Kidney glomerular epithelial cell (primary cell): ENCODE measurements at places on chromosomes 1 and 21.

DNA sequence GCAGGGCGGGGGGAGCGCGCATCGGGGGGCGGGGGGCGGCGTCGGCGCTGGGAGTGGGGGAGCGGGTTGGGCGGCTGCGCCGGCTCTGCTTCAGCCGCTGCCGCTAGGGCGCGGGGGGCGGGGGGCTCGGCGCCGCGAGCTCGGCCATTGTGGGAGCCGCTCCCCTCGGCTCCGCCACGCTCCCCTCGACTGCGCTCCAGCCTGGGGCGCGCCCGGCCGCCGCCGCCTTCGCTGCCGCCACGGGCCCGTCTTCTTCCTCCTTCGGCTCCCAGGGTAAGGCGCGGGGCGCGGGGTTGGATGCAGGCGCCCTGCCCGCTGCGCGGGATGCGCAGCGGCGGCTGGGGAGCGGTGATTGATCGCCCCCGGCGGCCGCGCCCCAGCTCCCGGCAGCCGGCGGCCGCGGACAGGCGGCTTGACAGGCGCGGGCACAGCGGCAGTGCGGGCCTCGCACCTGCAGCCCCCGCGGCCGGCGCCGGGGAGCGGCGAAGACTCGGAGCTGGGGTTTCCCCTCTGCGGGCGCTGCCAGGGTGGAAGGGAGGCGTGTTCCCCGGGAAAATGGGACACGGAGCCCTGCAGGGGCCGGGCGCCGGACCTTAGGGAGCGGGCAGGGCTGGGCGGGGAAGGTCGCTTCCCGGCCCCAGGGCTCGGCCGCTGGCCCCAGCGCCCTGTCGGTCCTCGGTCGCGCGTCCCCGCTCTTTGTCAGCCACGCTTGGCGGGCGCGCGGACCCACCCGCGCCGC, 55.3 kb downstream of the NDUFS5 start:
- no peak for DNase-seq

GRCh38 chr21:42704861-42705260, 51.4 kb downstream of the PDE9A start:
- no peak for DNase-seq

DNA sequence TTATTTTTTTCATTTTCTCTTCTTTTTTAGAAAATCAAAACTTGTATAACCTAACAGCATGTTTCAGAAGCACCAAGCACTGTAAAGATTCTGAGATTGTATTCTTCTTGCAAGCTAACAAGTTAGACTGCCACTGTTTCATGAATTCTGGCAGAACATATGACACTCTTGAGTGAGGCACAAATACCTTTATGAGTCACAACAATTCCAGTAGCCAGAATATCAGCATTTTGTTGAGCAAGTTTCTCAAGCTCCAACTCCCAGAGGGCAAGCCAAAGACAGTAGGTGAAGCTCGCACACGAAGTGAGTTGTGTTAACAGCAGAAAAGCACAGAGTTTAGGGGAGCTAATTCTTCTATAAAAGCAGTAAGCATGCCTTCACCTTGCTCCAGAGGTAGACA, 268.8 kb upstream of the NCAM2 start:
- DNase-seq = no peak

GRCh38 chr1:16984717-16985116, 4.3 kb upstream of the MFAP2 start:
- DNase-seq = no peak

DNA sequence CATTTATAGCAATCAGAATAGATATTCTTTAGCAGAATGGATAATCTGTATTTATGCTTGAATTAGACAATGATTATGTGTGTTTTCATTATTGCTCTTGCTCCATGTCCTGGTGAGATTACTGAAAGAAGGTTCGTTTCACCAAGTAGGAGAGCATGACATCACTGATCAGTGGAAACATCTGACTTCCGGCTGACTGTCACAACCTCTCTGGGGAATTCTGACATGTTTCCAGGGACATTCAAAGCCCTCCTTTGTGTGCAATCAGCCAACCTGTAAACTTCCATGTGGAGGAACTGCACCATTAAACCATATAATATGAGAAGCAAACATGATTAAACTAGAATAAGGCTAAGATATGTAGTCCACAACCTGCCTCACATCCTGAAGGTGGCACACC, 424.8 kb upstream of the ADGRL4 start:
- DNase-seq = no peak

DNA sequence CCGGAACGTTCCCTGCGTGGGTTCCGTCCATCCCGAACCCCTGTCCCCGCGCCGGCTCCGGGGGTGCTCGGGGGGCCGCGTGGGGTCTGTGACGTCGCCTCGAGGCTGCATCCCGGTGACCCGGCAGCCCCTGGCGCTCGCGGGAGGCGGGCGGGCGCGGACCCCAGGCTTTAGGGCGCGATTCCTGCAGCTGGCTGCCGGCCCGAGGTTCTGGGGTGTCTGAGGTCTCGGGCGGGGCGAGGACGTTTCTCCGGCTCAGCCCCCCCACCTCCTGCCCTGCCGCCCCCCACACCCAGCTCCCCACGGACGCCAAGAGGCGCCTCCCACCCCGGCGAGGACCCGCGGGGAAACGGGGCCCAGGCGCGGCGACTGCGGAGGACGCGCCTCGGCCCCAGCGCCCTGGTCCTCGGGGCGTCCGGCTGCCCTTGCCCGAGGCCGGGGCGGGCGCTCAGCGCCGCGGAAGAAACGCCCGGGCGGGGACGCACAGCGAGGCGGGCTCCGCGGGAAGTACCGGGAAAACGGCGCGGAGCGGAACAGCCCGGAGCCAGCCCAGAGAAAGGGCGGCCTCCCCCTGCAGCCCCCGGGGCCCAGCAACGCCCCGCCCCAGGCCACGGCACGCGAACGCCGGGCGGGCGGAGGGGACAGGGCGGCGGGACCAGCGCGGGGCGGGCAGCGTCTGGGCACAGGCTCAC, 1.3 kb upstream of the PCBP3 start:
- DNase-seq = no peak

GRCh38 chr21:35529171-35529863, 480.2 kb upstream of the RUNX1 start:
- DNase-seq = peak; percentile 25

GRCh38 chr1:200336901-200337391, 72.9 kb downstream of the ZNF281 start:
- no peak for DNase-seq

DNA sequence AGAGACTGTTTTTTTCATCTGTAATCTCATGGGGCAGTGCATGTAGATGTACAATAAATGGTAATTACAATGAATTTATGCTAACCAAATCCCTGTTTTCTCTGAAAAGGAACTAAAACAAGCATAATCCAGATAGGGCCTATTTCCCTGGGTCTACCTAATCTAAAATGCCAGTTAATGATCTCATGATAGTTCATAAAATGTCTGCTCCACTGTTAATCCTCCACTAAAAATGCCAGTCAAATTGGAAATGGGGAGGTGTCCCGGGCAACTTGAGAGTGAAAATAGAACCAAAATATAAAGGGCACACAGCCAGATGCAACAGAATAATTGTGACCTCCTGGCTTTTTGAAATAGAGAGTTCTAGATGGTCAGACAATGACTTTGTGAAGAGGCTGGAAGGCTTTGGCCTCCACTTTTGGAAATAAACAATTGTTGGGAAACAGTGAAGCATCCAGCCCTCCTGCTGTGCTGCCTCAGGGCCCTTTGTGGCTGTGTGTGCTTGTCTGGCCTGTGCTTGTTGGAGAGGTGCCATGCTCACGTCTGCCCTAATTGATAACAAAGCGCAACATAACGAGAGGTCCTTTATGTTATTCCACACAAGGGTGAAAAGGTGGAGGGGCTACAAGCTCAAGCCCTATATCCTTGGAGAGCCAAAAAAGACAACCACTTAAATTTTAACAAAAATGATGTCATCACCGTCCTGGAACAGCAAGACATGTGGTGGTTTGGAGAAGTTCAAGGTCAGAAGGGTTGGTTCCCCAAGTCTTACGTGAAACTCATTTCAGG, 97.7 kb downstream of the ATP5PO start:
- DNase-seq = no peak

DNA sequence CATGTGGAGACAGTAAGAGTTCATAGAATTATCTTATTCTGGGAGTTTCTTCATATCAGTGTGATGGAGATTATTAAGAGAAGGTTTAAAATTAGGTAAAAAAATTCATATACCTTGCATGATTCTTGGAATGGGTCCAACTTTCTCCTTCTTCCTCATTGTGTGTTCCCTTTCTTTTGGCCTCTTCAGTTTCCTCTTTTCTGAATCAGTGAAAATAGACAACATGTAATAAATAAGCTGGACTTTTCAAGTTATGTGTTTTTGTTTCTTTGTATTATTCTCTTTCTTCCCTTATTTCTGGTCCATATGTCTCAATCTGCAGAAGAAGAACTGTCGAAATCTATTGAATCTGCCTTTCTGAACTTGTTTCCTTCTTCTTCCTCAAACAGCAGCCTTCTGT, 30.5 kb downstream of the C4BPA start:
- DNase-seq = no peak

DNA sequence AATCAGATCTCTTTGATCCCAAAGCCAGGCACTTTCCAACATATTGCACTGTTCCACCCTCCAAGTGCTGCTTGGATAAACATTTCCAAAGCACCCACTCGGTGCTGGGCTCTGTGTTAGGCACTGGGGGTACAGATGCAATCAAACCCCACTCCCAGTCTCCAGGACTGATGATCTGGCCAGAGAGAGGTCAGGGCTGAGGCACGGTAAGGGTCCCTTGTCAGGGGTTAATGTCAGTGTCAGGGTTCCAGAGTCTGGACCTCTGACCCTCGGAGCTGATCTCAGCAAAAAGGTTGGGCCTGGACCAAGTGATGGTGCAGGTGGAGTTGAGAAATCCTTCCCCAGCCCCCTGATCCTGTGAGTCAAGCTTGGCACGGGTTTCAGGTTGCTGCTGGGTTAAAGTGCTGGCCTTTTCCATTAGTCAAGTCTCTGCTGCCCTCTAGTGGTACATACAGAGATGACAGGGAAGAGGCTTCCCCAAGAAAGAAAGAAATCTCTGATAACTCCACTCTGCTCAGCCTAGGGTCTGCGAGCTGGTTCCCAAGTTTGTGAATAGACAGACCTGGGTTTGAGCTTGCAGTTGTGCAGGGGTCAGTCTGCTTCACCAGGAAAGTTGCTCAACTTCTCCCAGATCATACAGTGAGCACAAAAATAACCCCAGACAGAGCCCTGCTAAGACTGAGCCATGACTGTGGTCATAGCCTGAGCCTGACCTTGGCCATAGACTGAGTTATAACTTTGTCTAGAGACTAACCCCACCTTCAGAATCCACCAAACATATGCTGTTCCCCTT, 74.6 kb downstream of the DMRTA2 start:
- peak; percentile 60 for DNase-seq

GRCh38 chr1:61160526-61160925, 78.2 kb downstream of the NFIA start:
- DNase-seq = no peak
